ENCODE measurements at places on chromosomes 16 and 17. TPM values are rescaled to one million over a fixed set of nuclear protein-coding genes. Genes with fewer than 3 reads are reported as not detected.

Gene LRRC37A
- total RNA-seq, result 2.5 TPM

Gene ANKRD40CL
- not detected for total RNA-seq

Gene GALNS
- 15.2 TPM for total RNA-seq

Gene ST3GAL2
- 13.7 TPM for total RNA-seq

Gene BCL7C
- total RNA-seq, result 21.5 TPM

Gene TP53TG3B
- not detected for total RNA-seq

Gene ZBTB4
- total RNA-seq, result 14.6 TPM

Gene HYDIN
- 0.50 TPM for total RNA-seq

Gene TBC1D3G
- not detected for total RNA-seq

Gene RRAD
- total RNA-seq, result not detected

Gene SEC14L1
- 85.3 TPM for total RNA-seq

Gene CPPED1
- 12.4 TPM for total RNA-seq

Gene RNF135
- total RNA-seq, result 18.6 TPM

Gene TMED6
- not detected for total RNA-seq

Gene PLD2
- total RNA-seq, result 10.5 TPM

Gene DLX4
- 1.4 TPM for total RNA-seq

Gene TVP23A
- total RNA-seq, result 1.4 TPM

Gene HS3ST3A1
- total RNA-seq, result 0.11 TPM

Gene ZNF207
- 171 TPM for total RNA-seq

Gene HERPUD1
- total RNA-seq, result 180 TPM

Gene SALL1
- total RNA-seq, result not detected

Gene KIF18B
- total RNA-seq, result 2.5 TPM

Gene RAB26
- total RNA-seq, result 0.40 TPM

Gene KRT31
- total RNA-seq, result not detected

Gene C17orf100
- 1.5 TPM for total RNA-seq

Gene TP53TG3D
- 10.3 TPM for total RNA-seq

Gene IL34
- total RNA-seq, result 0.71 TPM

Gene TBX2
- total RNA-seq, result 27.7 TPM

Gene NR1D1
- total RNA-seq, result 2.1 TPM

Gene UBFD1
- 53.1 TPM for total RNA-seq

Gene ABCC3
- not detected for total RNA-seq

Gene BTBD17
- total RNA-seq, result not detected

Gene CRYM
- total RNA-seq, result 2.6 TPM

Gene SMIM36
- not detected for total RNA-seq

Gene QRICH2
- total RNA-seq, result 2.4 TPM

Gene HASPIN
- total RNA-seq, result 9.0 TPM

Gene EVPLL
- not detected for total RNA-seq

Measured in SK-MEL-5 (cell line).